Non-pigmented ciliary epithelial cell (primary cell): ENCODE measurements at places on chromosomes 1 and 21.

DNA sequence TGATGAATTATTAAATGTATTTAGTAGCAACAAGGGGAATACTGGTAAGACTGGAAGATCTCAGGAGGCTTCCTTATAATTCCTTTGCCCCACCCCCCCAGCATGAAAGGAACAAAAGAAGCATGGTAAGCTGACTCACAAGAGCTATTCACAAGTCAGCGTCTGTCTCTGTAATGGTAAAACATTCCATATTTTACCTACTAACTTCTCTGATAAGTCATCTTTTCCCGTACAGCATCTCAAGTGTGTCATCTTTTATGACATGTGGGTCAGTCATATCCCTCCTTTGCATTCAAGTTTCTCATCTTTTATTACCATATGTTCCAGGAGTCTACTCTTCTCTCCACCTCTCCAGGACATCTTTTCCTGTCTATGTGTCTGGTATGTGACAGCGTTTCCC is 241.3 kb downstream of the PLA2G4A start:
- DNase-seq = no peak

DNA sequence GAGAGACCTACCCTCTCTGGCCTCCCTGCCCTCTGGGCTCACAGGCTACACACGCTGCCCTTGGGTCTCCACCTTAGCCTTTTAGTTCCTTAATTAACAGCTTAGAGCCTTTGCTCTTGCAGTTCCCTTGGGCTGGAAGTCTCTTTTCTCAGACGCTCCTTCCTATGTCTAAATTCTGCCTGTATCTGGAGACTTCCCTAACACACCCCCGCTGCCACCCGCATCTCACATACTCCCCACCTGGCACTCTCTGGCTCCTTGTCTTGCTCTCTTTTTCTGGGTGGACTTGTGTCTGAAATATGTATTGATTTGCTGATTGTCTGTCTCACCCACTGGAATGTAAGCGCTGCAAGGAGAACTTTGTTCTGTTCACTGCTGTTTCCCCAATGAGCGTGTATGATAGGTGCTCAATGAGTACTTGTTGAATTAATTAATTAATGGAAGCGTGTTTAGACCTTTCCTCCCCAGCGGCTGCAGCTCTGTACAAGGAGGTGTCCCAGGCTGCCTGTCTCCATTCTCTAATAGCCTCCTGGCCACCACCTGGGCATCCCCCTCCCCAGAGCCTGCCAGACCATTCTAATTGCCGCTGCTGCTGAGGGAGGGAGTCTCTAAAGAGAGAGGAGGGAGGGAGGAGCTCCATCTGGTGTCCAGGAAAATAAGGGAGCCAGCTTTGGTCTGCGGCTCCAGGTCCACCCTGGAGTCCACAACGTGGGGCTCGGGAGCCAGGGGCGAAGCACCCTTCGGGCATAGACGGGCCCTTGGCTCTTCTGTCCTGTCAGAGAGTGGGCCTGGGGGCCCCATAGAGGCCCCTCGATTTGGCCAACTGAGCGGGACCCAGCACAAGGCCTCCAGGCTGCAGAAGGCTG is 95.4 kb downstream of the RNF220 start:
- no peak for DNase-seq

GRCh38 chr1:13992489-13993285 is 292.7 kb downstream of the PRDM2 start:
- DNase-seq = no peak

GRCh38 chr1:2840036-2840809 is 38.7 kb upstream of the TTC34 start:
- no peak for DNase-seq

DNA sequence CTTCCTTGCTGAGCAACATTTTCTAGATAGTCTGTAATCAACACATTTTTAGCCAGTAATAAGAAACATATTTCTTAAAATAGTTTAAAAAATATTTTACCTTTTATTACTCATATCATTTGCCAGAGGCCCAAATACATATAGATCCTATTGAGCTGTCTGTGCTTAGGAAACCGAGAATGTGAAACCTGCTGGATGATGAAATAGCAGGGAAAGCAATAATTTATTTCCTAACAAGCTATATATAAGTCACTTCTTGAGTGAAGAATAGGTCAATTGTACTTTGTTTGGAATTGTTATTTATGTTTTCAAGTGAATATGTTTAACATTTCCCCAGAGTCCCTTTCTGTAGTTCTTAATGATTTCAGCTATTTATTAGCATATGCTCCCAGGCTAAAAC is 339.9 kb upstream of the TMPRSS15 start:
- DNase-seq = no peak

DNA sequence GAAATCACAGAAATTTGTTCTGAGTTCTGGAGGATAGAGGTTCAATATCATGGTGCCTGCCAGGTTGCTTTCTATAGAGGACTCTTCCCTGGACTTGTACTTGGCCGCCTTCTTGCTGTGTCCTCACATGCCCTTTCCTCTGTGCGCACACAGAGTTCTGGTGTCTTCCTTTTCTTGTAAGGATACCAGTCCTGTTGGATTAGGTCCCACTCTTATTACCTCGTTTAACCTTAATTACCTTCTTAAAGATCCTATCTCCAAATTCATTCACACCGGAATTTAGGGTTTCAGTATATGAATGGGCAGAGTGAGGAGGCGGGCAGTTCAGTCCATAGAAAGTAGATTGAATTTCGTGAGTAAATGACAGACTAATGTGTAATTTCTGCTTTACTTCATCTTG is 413.9 kb downstream of the NCAM2 start:
- no peak for DNase-seq

DNA sequence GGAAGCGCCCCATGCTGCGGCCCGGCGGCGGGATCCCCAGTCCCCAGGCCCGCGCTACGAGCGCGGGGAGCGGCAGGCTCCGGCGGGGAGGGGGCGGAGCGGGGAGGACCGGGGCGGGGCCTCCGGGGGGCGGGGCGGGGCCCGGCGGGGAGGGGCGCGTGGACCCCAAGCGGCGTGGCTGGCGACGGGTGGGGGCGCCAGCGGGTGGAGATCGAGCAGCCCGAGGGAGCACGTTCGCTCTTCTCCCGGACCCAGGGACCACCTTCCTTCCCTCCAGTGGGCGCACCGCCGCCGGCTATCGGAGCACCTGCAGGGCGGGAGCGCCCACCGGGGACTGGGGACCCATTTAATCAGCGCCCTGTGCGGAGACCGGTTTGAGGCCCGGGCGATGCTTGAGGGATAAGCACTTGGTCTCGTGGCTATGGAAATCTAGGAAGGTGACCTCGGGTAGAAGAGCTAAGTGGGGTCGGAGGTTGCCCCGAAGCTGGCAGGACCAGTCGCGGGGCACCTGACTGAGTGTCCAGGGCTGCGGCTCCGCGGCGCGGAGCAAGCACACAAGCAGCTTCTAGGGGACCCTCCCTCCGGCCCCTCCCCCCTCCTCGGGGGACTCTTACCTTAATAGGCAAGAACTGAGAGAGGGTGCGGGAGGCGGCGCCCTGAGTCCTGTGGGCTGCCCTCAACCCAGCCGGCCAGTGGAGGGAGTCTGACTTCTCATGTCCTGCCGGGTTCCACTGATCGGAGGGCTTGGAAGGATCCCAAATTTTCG is at the start of gene TSPAN2:
TSS of gene TSPAN2 (minus strand) at position 84 of the 766 bp plus-strand sequence. CDS start at position 13, 71 bp downstream.
- no peak for DNase-seq

GRCh38 chr1:146036965-146037646 is 15.6 kb upstream of the HJV start:
- DNase-seq = no peak

DNA sequence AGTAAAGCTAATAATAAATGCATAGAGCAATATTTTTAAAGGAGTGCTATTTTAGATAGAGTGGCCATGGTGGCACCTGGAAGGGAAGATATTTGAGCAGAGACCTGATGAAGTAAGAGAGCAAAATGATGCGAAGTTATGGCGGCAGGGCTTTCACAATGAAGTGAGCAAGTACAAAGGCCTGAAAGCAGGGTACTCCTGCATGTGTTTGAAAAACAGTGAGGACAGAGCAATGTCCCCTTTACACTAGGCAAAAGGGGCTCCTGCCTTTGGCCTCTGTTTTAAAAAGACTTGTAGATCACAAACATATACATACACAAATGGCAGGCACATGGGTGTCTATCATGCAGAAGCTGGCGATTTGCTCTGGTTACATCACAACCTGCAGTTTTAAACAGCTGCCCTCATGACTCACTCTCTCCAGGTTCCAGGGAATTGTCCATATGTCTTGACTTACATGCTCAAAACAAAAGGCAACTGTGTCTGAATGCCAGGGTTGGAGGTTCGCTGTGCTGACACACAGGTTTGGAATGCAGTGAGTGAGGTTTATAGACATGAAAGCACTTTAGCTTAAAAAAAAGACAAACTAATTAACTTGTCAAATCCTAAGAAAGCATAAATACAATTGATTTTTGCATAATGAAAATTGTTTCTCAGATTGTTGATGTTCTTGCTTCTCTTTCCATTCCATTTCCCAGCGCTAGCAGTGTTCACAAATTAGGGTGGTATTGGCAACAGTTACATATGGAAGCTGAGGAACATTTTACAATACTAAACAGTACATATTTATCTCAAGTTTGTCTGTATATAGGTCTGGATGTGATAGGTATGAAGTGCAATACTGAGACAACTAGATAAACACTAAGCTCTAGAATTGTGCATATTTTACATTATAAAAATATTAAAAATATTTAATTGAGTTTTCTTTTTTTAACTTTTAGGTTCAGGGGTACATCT is 313.9 kb downstream of the BARHL2 start:
- DNase-seq = peak; percentile 96

- no peak for DNase-seq
Measured at GRCh38 chr1:59163268-59164092, 133.4 kb upstream of the FGGY start.

GRCh38 chr1:173117761-173118160 is 67.0 kb upstream of the TNFSF18 start:
- DNase-seq = no peak

GRCh38 chr1:159831412-159832141 is 4.9 kb downstream of the SLAMF8 start:
- no peak for DNase-seq

- no peak for DNase-seq
Measured at GRCh38 chr1:19096036-19096833, 113.8 kb downstream of the UBR4 start.

DNA sequence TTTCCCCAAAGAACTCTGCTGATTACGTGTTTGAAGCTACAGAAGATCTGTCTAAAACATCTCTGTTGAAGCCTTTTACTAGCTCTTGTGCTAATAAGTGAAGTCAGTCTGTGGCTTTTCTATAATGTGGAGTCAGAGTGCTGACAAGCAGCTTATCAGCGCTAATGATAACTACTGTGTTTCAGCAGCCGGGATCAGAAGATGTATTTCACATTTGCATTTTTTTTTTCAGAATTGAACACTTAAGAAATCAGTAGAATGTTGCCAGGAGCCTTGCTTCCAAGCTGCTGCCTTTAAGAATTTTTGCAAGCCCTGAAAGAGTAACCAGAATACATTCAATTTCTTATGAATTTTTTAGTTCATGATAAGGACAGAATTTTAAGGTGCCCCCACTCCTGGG is 519.4 kb upstream of the NR5A2 start:
- no peak for DNase-seq

DNA sequence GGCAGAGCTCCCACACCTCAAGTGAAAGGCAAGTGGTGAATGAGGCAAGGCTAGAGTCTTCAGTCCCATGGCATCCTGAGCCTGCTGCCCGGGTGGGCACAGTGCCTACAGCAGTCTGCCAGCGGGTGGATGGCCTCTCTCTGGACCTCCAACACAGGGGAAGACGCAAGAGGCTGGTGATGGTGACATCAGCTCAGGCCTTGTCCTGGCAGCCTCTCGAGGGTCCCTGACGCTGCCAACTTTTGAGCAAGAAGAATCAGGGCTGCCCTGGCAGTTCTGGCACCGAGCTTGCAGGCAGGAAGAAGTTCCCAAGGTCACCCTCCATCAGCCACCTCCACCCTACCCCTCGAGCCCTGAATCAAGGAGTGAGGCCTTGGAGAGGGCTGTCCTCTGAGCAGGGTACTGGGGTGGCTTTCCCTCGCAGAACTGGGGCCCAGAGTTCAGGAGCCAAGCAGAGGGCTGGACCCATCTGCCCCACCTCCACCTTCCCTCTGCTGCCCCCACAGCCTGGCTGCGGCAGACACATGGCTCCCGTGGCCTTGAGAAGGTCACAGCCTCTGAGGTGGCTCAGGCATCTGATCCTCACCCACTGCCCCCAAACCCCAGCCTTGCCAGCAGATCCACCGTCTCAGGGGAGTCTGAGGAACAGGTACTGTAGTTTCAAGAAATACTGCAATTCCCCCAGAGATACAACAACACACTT is 5.8 kb downstream of the RAP1GAP start:
- DNase-seq = no peak

DNA sequence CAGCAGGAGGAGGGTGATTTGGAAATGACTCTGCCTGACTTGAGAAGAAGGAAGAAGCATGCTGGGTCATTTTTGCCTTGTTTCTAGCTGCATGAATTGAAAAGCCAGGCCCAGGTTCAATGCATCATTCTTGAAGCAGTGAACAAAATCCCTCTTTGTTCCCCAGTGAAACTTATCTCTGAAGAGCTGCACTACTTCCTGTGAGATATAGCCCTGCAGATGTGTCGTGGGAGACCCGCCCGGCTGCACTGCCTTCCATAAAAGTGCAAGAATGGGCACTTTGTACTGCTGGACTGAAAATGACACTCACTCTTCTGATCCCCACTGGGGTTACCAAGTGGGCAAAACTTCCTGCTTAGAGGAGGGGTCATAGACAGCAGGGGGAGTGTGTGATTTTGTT is 249.2 kb upstream of the NFIA start:
- no peak for DNase-seq

DNA sequence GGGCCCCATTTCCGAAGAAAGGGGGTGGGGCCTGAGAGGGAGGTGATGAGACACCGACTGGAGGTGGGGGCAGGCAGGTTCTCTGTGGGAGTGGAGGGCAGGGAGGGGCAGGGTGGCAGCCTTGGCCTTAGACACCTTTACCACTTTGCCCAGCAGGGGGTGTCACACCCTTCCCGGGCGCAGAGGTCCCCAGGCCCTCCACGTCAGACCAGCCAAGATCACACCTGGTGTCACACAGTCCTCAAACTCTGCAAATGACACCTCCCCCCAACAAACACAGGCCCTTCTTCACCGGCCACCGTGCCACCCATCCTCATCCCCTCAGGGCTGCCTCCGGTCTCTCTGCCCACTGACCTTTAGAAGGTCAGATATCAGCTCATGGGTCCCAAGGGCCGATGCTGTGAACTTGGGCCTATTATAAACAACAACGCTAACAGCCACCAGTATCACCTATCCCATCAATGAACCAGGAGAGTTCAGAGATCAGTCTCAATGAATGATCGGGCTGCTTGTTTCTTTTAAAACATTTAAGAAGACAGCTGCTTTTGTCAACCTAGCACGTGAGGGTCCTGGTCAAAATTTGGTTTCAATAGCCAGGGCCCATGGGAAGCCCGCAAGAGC is 103.9 kb downstream of the CASZ1 start:
- no peak for DNase-seq

GRCh38 chr1:55081188-55081904 is 42.0 kb downstream of the PCSK9 start:
- peak; percentile 61 for DNase-seq

GRCh38 chr1:15412175-15412800 is 2.6 kb downstream of the EFHD2 start:
- no peak for DNase-seq
